ENCODE measurements at places on chromosomes 4 and X.

GRCh38 chr4:102574317-102574716, 73.2 kb downstream of the NFKB1 start:
- no peak for DNase-seq

DNA sequence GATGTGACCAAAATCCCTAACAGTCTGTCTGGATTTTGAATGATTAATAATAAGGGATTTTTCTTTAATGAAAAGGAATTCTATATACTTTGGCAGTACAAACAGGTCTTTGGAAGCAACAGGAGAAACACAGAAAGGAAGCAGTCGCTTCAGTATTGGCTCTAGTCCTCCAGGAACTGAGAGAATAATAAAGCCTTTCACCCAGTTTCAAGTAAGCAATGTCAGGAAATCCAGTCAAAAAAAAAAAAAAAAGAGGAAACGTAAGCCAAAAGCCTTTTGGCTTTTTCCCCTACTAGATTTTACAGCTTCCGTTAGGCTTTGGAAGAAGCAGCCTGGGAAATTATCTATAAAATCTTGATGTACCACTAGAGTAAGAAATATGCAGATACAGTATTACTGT, 61.7 kb upstream of the HDAC8 start:
- no peak for DNase-seq

DNA sequence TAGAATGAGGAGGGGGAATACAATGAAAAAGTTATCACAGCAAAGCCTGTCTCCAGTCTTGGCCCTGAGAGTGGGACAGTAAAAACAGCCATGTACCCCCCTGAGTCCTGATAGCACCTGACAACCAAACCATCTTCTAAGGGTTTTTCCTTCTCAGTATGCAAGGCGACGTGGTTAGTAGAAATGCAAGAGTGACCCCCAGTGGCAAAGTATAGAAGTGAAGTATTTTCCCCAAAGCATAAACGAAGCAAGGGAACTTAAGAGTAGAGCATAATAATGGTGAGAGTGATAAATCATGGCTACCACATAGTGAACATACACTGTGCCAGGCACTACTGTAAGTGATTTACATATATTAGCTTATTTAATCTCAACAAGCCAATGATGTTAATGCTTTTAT, 52.8 kb downstream of the FAM47C start:
- DNase-seq = no peak

DNA sequence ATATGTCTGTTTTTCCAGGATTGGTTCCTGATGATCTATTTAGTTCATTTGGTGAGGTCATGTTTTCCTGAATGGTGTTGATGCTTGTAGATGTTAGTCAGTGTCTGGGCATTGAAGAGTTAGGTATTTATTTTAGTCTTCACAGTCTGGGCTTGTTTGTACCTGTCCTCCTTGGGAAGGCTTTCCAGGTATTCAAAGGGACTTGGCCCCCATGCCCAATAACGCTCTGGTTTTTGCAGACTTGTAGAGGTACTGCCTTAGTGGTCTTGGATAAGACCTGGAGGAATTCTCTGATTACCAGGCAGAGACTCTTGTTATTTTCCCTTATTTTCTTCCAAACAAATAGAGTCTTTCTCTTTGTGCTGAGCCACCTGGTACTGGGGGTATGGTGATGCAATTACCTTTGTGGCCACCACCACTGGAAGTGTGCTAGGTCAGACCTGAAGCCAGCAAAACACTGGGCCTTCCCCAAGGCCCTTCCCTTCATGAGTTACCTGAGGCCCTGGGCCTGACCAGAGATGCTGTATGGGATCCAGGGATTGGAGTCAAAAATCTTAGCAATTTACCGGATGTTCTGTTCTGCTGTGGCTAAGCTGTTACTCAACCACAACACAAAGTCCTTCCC, 63.3 kb upstream of the RXFP1 start:
- no peak for DNase-seq

- DNase-seq = no peak
These were observed 80.0 kb upstream of the DDX60 start for GRCh38 chr4:168398589-168398988.

DNA sequence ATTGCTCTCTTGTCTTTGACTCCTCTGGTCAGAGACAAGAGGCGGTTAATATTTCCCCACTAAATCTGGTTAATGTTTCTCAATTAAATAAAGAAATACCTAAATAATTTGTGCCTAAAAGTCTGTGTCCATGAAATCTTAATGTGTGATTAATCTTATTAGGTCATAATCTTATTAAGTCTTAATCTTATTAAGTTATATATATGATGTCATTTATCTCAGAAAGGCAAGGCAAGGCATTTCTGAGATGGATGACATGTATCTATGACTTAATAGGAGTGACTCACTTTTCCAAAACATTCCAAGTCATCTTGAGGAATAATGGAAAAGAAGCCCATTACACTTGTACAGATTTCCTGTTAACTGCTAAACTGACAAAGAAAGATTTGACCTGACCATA, 74.7 kb downstream of the TRAM1L1 start:
- no peak for DNase-seq

DNA sequence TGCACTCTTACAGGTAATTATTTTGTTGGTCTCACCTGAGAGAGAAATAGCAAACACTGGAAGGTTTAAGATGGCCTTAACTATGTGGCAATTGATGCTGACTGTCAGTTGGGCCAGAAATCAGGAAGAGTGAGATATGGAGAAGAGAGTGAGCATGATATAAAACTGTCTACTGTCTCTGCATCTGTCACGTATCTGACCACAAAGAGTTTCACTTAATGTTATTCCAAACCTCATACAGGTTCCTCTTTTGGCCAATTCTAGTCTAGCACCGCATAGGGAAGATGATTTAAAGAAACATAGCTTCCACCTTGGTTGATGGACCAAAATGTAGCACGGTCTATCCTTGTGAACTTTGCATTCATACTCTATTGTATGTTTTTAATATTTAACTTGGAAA, 381.0 kb upstream of the BOD1L1 start:
- DNase-seq = no peak

DNA sequence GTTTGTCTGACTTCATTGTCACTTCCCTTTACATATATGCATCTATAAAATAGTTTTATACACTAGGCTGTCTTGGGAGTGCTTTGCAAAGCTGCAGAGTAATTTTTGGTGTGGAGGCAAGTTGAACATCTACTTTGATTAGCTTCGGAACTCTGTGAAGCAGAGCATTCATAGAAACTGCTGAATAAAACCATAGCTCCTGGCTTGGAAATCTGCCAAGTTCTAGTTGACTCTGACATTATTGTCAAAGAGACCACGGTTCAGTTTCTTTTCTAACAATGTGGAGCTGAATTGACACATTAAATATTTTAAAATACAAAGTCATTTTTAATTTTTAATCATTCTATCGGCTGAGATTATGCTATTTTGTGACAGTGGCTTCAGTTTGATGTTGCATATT, 335.0 kb downstream of the BMPR1B start:
- DNase-seq = no peak

DNA sequence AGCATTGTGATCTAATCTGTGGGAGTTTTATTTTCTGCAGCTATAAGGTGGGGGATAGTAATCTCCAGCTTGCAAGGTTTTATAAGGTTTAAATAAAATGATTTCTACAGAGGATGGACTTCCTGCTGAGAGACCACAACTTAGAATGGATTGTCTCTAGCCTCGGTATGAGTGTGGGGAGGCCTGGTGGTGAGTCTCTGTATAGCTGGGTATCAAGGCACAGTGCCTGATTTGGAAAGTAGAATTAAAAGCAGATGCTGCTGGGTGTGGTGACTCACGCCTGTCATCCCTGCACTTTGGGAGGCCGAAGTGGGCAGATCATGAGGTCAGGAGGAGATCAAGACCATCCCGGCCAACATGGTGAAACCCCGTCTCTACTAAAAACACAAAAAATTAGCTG, 162.0 kb upstream of the GATB start:
- DNase-seq = no peak

GRCh38 chrX:115561605-115562479, 868 bp downstream of the PLS3 start:
- DNase-seq = no peak

DNA sequence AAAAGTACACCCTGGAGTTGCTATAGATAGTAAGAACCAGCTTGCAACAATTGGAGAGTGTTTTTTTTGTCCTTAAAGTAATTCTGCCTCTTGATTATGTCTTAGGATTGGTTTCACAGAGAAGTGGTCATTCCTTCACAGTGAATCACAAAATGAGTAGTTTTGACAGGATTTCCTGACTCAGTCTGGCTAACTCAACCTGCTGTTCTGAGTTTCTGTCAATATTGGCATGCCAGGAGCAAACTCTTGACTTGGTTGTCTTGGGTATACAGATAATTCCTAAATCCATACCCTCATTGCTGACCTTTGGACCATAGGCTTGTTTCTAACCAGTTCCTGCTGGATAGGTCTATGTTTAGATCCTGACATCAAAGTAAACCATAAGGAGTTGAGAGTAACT, 9.4 kb downstream of the FHIP1A start:
- DNase-seq = no peak

- DNase-seq = no peak
These were observed 869.8 kb downstream of the TRAM1L1 start for GRCh38 chr4:116215622-116216021.

DNA sequence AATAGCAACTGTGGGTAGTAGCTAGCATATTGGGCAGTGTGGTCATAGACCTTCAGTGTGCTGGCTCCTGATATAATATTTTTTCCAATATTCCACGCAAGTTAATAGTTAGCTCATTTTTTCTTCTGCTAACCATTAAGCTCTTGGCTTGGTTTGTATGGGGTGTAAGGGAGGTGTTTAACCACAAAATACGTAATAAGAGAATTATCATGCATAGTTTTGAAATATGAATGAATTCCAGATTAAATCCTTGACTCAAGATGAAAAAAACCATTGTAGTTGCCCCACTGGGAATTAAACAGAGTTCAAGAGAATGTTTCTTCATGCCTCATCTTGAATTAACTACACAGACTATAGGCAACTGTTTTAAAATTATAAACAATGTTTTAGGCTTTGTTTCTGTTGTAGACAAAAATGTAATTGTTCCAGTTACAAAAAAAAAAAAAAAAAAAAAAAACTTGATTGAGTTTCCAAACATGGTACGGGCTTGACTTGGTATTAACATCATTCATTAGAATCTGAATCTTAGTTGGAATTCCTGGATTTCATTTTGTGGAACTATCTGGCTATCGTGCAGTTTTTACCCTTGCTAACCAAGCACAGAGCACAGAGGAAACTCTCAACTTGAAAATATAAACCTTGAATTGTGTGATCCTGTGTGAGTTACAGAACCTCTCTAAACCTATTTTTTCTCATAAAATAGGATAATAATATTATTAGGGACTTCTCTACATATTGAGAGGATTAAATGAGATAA, 28.4 kb downstream of the CXCL1 start:
- DNase-seq = no peak

- no peak for DNase-seq
These were observed 117.0 kb downstream of the CHRDL1 start for GRCh38 chrX:110678591-110678990.

DNA sequence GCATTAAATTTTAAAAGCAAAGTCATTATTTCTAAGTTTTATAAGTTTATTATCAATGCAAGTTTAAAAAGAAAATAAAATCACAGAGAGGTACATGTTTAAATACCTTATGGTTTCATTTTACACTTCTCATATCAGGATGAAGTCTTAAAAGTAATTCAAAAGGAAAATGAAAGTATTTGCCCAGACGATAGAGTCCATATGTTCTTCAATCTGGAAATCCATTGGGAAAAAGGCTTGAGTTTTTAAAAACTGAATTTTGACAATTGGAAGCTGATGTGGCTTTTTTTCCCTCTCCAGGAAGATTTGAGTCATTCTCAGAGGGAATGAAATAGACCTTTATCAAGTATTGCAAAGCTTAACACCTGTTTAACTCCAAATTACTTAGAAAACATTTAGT, 37.1 kb downstream of the MAB21L2 start:
- DNase-seq = no peak

- no peak for DNase-seq
These were observed 46.4 kb upstream of the GPM6B start for GRCh38 chrX:13863324-13863723.

DNA sequence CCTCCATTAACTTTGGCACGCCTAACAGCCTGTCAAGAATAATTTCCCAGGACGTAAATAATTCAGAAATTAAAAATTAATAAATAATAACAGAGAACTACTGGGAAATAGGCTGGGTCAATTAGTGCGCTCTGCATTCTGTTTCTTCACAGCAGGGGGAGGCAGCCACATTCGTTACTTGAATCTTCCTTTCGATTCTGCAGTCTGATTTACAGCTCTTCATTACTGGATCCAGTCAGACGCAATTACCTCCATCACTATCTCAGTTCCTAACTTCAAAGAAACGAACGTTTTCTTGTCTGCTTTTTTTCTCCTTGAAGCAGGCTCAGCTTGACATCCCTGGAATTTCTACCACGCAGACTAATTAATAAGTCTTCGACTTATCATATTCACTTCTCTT, 9.0 kb upstream of the RPL34 start:
- no peak for DNase-seq

DNA sequence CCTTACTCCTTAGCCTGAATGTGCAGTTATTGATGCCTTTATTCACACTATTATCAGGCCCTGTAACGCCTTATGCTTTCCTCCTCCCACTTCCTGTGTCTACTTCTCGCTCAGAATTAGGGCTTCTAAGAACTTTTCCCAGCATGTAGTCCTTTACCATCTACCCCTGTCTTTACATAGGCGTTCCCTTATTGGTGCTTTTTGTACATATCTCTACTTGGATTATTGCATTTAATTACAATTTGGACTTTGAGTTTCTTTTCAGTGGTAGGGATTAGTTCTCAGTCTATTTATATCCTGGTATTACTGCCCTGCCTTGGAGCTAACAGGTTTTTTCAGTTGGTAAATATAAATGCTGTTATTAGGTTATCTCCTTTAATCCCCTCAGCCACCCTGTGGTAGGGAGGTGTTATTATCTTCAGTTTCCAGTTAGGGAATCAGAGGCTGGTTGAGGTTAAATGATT, 84.0 kb downstream of the RBPJ start:
- DNase-seq = no peak

- DNase-seq = no peak
These were observed 142.9 kb downstream of the PCDH7 start for GRCh38 chr4:30863021-30863420.

GRCh38 chrX:32155044-32155638, 1056.2 kb downstream of the DMD start:
- no peak for DNase-seq

DNA sequence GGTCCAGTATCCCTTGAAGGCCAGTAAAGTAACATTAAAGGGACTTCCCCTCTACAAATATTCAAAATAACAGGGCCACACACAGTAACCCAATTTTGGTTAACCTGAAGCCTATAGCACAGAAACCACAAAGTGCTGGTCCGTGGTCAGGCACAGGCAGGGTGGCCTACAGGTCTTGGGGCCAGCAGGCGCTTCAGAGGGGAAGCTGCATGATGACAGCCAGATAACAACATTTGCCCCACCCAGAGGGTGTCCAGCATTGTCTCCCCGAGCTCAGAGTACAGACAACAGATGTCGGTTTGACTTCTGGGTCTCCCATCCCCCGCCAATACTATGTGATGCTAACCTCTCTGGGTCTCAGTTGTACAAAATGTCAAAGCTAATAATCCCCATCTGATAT, 51.1 kb downstream of the SH3KBP1 start:
- no peak for DNase-seq

- no peak for DNase-seq
These were observed at the start of gene FGF5 for GRCh38 chr4:80266253-80266901. Gene FGF5 (plus strand): TSS chr4:80266664. CDS start chr4:80266825, 161 bp downstream.

- DNase-seq = no peak
These were observed 4.8 kb upstream of the CCSER1 start for GRCh38 chr4:90122355-90122748.

- DNase-seq = no peak
These were observed 38.8 kb upstream of the GNPDA2 start for GRCh38 chr4:44765116-44765515.
